ENCODE measurements at places on chromosomes 2 and 18.

GRCh38 chr18:13137670-13138419, 80.7 kb upstream of the LDLRAD4 start:
- peak; percentile 65 for DNase-seq

DNA sequence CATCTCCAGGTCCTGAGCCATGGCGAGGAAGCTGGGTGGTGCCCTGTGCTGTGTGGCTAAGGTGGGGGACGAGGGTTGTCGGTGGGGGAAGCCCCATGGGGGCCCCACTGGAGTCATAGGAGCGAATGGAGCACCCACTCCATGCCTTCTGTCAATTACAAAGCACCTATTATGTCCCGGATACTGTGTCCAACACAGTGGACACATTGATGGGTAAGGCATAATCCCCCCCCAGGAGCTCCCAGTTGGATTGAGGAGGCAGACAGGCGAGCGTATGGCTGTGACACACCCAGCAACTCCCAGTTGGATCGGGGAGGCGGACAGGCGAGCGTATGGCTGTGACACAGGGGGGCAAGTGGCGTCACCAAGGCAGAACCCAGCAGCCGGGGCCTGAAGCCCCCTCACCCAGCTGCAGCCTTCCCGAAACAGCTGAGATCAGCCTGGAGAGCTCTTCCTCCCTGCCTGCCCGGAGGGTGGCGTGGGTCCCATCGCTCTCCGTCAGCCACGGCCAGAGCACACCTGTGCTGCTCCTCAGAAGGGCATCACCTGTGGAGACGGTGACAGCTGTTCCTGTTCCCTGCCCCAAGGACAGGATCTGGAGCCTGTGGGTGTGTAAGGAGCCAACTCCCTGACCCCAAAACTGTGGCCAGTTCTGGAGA, 69.6 kb downstream of the HPCAL1 start:
- DNase-seq = no peak

GRCh38 chr2:23677836-23678235, 249.1 kb downstream of the ATAD2B start:
- no peak for DNase-seq

GRCh38 chr2:164770421-164770916, 71.2 kb downstream of the COBLL1 start:
- no peak for DNase-seq

GRCh38 chr2:199830531-199830930, 20.5 kb downstream of the FTCDNL1 start:
- DNase-seq = peak; percentile 18

Measured in AG08395 (cell line).